Right renal pelvis (tissue), 4 donors: ENCODE measurements at places on chromosomes 16 and 17.

DNA sequence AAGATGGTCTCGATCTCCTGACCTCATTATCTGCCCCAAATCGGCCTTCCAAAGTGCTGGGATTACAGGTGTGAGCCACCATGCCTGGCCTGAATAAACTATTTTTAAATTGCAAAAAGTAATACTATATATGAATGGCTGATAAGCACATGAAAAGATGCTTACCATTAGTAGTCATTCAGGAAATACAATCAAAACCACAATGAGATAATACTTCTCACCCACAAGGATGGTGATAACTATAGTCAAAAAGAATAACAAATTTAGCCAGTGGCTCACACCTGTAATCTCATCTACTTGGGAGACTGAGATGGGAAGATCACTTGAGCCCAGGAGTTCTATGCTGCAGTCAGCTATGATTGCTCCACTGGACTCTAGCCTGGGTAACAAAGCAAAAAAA, 2.4 kb upstream of the TACO1 start:
- DNase-seq: no peak

DNA sequence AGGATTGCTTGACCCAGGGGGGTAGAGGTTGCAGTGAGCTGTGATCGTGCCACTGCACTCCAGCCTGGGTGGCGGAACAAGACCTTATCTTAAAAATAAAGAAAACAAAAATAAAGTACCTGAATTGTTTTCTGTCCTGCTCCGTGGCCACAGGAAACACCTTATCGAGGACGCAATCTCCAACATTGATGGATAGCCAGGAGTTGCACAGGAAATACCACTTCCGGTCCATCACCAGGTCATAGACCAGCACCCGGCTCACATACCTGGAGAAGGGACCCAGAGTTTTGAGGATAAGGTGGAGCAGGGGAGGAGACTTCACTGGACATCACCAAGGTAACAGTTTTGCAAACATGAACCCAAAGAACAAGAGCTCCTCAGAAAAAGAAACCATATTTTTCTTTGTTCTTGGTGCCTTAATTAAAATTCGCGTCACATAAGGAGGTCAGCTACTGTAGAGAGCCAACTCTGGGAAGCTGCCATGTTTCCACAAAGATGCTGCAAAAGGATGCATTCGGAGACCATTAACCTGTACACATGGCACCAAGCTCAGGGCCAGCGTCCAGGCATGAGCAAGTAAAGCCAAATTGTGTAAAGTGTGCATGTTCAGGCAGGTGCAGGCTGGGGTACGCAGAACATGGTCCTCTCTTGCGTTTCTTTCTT, 55.6 kb upstream of the GCSH start:
- no peak for DNase-seq

DNA sequence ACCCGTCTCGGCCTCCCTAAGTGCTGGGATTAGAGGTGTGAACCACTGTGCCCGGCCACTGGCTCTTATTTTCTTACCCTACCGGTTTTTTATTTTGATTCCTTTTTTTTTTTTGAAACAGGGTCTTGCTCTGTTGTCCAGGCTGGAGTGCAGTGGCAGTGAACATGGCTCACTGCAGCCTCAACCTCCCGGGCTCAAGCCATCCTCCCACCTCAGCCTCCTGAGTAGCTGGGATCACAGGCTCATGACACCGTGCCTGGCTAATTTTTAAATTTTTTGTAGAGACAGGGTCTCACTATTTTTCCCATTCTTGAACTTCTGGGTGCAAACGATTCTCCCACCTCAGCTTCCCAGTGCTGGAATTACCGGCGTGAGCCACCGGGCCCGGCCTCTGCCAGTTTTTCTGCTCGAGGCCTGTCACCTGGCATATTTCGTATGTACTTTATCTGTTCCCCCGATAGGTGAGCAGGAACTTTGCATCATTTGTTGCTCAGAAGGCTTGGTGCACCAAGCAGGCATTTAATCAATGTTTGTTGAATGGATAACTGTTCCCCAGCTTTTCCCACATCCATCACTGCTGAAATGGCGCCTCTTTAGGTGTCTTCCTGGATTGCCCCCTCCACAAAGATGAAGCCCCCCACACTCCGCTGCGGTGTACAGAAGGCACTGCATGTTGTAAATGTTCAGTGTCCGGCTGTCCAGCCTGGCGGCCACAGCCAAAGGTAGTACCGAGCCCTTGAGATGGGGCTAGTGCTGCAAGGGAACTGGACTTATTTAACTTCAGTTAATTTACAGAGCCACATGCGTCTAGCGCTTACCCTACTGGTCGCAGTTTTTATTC, 858 bp upstream of the TELO2 start:
- DNase-seq: no peak

DNA sequence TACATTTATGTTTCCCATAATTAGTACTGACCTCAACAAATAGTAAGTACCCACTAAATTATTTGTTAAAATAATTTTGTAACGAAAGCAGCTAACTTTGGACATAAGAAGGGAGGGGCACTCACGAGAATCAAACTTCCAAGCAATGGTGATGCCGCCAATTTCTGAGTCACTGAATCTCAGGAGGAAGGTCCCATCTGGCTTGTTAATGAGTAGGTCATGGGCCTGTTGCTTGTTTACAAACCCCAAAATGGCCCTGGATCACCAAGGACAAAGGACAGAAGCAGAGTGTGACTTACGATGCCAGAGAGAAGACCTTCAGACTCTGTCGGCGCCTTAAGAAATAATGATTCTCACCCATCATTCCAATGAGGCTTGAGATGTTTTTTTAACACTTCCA, 15.8 kb upstream of the GHDC start:
- DNase-seq: no peak

DNA sequence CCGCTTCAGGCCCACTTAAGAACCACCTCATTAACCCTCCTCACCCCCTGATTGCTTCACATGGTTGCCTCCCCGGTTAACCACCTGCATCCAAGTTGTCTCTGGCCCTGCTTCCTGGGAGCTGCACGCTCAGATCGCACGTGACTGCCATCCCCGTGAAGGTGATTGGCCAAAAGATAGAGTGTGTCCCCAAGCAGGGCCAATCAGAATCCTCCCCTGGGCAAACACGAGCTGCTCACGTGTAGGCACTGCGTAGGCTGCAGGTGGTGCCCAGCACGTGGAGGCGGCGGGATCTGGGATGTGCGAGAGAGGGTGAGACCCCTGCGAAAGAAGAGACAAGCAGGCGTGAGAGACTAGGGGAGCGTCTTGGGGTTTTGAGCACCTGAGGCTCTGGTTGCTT, 111.8 kb upstream of the CRHR1 start:
- no peak for DNase-seq

- DNase-seq: no peak
Measured at GRCh38 chr17:47686664-47687327, 7.2 kb upstream of the TBKBP1 start.

DNA sequence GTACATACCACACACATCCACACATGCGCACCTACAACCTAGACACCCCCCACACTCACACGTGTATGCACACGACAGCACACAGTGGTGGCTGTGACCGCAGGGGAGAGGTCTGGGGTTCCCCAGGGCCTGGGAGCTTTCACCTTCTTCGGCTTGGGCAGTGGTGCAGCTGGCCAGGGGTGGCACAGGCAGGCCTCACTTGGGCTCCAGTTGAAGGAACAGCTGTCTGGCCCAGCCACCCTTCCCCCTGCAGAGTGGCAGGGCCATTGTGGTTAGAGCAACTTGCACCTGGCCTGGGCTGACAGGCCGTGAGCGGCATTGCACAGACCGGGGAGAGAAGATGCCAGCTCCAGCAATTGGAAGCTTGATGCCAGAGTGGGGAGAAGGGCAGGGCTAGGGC, 114.5 kb upstream of the GSE1 start:
- no peak for DNase-seq

DNA sequence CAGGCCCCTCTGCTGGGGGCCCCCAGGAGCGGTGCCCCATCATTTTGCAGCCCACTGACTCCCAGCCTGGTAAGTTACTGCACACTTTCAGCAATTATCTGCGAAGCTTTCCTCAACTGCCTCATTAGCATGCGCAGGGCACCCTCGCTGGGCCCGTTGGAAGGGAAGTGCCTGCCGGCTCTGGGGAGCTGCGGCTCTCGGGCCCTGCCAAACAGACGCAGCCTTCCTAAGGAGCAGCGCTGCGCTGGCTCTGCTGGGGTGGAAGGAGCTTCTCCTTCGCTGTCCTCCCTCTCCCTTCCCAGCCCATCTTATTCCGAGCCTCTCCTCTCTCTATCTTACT, 71.0 kb downstream of the RBBP6 start:
- peak; percentile 23 for DNase-seq

DNA sequence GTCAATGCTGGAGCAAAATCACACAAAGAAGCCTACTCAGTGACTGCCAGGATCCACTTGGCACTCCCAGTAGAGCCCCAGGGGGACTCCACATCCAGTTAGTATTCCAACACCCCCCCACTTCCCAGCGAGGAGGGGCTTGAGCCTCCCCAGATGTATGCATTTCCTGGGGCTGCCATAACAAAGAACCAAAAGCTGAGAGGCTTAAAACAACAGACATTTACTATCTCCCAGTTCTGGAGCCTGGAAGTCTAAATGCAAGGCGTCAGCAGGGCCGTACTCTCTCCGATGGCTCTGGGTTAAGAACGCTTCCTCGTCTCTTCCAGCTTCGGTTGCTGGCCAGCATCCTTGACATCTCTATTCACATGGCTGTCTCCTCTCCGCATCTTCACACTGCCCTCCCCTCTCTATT, 23.0 kb upstream of the GNA13 start:
- DNase-seq: no peak
